ENCODE measurements at places on chromosomes 11 and 22.

GRCh38 chr11:66448523-66448922, 9.9 kb upstream of the MRPL11 start:
- no peak for DNase-seq

- DNase-seq: peak; percentile 59
These were observed 621 bp downstream of the KCNC1 start for GRCh38 chr11:17734986-17735817.

DNA sequence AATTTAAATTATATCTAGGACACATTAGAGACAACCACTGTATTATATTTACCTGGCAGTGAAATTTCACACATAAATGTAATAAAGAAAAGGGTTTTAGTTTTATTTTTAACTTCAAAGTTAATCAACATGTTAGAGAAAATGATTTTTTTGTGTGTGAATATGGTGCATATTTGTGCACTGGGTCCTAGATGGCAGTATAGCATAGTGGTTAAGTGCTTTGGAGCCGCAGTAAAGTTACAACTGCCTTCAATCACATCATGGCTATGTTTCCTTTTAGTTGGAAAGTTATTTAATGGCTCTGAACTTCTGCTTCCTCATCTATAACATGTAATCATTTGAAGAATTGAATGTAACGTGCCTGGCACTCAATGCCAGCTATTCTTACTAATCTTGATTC, 108.9 kb upstream of the DDI1 start:
- DNase-seq: no peak

GRCh38 chr11:108985945-108986279, 321.0 kb downstream of the DDX10 start:
- no peak for DNase-seq

GRCh38 chr11:65013888-65014725, at the start of gene ARL2:
Gene ARL2 (plus strand): TSS chr11:65014160. CDS start chr11:65014208, 48 bp downstream.
- DNase-seq: peak; percentile 89

DNA sequence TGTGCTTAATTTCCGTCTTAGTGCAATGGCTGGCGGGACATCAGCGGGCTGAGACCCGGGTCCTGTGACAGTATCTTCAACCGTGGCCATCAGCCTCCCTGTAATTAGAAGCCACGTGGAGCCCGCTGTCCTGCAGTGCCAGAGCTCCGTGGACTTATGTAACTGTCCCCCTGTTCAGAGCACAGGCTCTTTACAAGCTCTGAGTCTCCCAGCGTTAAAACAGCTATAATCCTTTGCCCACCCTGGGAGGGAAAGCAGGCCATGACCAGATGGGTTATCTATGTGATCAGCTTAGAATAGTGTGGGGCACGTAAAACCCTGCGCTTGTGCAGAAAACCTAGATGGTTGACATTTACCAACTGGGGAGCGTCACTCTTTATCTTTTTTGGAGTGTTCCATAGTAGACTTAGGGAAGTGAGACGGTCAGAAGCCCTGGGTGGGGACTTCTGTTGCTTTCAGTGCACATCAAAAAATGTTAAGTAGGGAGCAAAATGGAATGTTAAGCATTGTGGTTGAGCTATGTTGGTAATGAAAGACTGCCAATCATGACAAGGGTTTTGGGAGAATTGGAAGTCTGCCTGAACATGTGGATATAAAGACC, 103.5 kb upstream of the CADM1 start:
- no peak for DNase-seq

- DNase-seq: no peak
These were observed 309.1 kb upstream of the C11orf87 start for GRCh38 chr11:109112821-109113280.

DNA sequence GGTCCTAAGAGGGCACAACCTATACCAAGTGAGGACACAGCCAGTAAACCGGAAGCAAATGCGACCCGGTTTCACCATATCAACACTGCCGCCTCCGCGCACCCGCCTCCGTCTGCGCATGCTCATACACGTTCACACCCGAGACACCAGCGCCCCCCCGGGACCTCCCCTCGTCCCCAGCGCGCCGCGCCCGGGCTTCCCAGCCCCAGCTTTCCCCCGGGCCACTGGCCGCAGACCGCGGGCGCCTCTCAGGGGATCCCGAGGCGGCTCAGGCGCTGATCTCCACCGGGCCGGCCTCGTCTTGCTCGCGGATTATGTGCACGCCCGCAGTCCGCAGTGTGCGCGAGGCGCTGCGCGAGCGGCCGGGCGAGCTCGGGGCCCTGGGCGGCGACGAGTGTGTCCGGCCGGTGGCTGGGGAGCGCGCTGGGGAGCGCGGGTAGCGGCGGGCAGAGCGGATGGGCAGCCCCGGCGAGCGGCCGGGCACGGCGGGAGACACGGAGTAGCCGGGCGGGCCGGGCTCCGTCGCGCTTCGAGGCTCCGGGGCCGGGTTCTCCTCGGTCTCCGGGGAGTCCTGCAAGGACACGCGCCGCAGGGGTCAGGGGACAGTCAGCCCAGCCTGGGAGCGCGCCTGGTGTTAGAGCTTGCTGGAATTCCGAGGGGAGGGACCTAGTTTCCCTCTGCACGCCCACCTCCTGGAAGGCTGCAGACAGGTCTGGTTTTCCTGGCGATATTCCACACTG, 2.0 kb downstream of the HEPN1 start:
- DNase-seq: peak; percentile 78

GRCh38 chr11:36313750-36314433, 17.8 kb downstream of the PRR5L start:
- DNase-seq: no peak

DNA sequence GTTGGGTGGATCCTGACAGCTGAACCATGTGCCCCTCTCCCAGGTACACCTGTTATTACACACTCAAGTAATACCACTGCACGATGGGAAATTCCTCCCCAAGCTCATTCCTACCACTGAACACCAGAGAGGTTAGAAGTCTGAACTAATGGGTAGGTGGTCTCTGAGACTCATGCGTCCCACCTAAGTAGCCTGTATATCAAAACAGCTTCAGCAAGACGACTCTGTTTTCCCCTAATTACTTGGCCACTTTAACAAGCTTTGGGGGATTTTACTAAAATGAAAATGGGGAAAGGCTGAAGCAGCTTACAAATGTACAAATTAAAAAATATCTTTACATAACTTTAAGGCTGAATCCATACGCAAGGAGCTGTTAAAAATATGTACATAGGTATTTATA, 29.4 kb downstream of the LGR4 start:
- DNase-seq: no peak
